Activated naive CD4-positive, alpha-beta T cell treated with anti-CD3 and anti-CD28 coated beads for 36 hours (primary cell): ENCODE measurements at places on chromosomes 4 and X.

GRCh38 chrX:48456628-48457331 lies 13.3 kb downstream of the SLC38A5 start:
- DNase-seq, result no peak

GRCh38 chrX:86002076-86002896 lies 45.1 kb downstream of the CHM start:
- no peak for DNase-seq

DNA sequence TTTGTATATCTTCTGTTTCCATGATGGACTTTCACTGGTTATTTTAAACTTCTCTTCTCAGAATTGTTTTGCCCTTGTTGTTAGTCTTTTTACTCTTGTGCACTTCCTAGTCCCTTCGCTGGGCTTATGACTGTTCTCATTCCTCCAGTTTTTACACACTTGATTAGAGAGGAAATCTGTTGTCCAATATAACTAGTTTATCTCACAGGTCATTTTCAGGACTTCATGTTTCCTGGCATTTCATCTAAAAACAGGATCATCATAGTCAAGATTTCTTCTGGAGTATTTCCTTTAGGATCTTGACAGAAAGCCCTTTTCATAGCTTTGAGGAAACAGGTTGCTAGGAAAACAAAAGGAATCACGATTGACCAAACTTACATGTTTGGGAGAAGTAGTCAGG lies 3.0 kb downstream of the FNIP2 start:
- DNase-seq, result no peak

- DNase-seq, result no peak
These were observed 44.3 kb upstream of the CLCN4 start for GRCh38 chrX:10112510-10112909.
